ENCODE measurements at places on chromosomes 7 and 10.
A peak's percentile ranks its signal among the peaks of the same experiment; 100 is the strongest.

DNA sequence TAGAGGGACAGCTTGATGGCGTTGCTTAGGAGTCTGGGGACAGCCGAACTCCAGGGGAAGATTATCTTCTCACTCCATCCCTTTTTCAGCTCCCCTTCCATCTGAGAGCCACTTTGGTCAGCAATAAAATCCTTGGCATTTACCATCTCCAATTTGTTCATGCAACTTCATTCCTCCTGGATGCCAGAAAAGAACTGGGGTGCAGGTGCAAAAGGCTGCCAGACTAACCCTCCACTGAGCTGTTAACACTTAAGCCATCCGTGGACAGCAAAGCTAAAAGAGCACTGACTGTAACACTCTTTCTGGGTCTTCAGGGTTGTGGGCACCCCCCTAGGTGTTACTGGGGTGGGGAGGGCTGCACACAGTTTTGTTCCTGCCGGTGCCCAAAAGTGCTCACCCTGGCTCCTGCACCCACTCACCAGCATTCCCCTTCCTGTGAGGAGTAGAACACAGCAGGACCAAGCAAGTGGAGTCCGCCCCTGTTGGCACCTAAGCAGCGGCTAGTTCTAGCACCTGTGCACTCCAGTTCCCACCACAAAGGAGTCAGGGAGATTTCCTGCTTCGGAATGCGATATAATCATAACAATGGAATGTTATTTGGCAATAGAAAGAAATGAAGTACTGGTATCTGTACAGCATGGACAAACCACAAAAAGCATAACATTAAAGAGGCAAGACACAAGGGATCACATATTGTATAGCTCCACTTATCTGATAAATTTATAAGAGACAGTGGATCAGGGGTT, 95.1 kb downstream of the NPY start:
- DNase-seq, result no peak

- DNase-seq, result no peak
Measured at GRCh38 chr7:29896685-29897411, 90.5 kb downstream of the WIPF3 start.

GRCh38 chr7:12851841-12852240, 164.4 kb downstream of the ARL4A start:
- no peak for DNase-seq

GRCh38 chr7:2199528-2199927, 33.2 kb downstream of the MAD1L1 start:
- no peak for DNase-seq

GRCh38 chr7:128000048-128000447, 31.2 kb downstream of the LRRC4 start:
- no peak for DNase-seq

DNA sequence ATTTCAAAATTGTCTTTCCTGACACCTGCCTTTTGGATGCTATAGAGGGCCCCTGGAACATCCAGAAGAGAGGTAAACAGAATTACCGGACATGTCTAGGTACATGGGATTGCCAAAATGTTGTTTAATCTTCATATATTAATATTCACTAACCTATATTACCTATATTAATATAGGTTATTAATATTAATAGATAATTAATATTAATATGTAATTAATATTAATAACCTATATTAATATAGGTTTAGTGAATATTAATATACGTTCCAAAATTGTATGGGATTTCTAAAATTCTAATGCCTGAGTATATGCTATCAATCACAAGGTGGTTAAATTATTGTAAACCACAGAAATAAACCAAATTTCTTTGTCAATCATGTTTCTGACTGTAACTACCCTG, 17.4 kb downstream of the TOMM7 start:
- no peak for DNase-seq

DNA sequence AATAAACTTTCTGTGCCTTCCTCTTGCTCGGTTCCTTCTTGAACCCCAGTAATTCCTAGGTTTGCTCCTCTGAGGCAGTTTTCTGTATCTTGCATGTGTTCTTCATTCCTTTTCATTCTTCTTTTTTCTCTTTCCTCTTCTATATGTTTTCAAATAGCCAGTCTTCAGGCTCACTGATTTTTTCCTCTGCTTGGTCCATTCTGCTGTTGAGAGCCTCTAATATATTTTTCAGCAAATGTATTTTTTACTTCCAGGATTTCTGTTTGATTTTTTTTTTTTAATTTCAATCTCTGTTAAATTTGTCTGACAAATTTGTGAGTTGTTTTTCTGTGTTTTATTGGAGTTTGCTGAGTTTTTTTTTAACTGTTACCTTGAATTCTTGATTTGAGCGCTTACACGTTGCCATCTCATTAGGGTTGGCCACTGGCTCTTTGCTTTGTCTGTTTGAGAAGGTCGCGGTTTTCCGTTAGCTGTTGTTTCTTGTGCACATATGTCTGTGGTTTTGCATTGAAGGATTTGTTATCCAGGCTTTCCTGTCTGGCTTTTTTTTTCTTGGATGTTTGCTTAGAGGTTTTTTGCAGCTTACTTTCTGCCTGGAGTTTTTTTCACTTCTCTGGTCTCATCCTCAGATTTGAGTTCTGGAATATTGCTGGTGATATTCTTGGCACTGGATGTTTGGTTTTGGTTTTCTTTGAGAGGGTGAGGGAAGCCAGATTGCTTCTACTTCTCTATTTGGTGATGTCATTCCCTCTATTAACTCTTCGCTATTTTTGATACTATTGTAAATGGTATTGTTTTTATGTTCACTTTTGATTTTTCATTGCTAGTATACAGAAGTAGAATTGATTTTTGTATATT, 12.7 kb downstream of the SPRN start:
- DNase-seq, result no peak

GRCh38 chr10:112767156-112767555, 182.9 kb upstream of the TCF7L2 start:
- no peak for DNase-seq

- no peak for DNase-seq
Measured at GRCh38 chr7:17588730-17589129, 290.3 kb downstream of the AHR start.

DNA sequence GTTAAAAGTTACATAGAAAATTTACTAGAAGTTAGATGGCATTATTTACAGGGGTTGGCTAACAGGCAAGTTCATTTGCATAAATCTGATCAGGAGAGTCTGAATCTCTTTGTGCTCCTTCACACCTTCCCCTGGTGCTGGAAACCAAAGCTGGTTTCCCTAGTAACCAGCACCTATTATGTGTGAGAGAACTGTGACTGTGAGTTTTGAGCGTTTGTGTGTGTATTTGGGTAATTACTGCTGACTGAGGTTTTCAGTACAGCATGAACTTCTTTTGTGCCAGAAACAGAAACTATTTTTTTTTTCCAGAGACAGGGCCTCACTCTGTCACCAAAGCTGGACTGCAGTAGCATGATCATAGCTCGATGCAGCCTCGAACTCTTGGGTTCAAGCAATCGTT, 10.3 kb upstream of the IFIT1B start:
- DNase-seq, result peak; percentile 40

- DNase-seq, result no peak
Measured at GRCh38 chr10:27355918-27356573, 115.4 kb upstream of the ACBD5 start.
